ENCODE measurements at places on chromosomes 13 and 19.

DNA sequence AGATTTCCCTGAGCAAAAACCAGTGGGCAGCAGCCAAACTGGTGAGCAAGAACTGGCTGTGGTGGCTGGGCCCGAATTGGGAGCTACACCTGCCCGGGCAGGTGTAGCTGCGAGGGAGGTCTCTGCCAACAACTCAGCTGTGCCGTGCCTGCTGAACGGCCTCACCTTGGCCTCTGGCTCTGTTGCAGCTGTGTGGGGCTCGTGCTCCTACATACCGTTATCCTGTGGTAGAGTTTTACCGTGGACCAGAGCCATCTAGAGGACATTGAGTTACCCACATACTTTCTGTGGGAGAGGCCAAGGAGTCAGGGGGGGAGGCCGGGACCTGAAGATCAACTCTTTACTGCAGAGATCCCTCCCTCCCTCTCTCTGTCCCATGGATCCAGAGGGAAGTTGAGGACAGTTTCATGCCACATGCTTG, 113.2 kb downstream of the TM9SF2 start:
- DNase-seq, result no peak

GRCh38 chr13:38399535-38399934, 49.9 kb downstream of the UFM1 start:
- no peak for DNase-seq

DNA sequence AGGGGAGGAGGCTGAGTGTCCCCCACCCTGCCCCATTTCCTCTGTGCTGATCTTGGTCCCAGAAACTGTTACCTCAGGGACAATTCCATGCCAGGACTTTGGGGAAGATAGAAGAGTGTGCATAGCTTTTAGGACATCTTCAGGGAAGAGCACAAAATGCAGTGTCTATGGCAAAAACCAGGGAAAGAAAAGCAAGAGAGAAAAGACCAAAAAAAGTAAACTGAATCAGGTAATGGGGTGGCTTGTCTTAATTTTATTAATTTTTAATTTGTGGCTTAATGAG, 109.4 kb downstream of the NDFIP2 start:
- DNase-seq, result no peak

DNA sequence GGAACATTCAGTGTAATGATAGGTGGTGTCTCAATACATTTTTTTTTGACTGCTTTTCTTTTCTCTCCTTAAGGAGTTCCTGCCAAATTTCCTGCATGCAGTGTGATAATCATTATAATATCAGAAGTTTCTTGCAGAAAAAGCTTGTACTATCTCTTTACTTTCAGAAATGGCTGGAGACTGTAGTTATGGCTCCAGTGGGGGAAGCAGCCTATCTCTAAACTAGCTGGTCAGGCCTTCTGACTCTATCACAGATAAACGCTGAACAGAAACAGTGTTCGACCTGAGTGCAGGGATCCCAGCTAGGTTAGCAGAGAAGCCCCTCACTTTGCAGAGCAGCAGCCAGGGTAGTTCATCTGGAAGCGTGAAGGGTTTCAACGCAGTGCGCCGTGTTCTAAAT, 1.9 kb downstream of the CCNE1 start:
- no peak for DNase-seq

DNA sequence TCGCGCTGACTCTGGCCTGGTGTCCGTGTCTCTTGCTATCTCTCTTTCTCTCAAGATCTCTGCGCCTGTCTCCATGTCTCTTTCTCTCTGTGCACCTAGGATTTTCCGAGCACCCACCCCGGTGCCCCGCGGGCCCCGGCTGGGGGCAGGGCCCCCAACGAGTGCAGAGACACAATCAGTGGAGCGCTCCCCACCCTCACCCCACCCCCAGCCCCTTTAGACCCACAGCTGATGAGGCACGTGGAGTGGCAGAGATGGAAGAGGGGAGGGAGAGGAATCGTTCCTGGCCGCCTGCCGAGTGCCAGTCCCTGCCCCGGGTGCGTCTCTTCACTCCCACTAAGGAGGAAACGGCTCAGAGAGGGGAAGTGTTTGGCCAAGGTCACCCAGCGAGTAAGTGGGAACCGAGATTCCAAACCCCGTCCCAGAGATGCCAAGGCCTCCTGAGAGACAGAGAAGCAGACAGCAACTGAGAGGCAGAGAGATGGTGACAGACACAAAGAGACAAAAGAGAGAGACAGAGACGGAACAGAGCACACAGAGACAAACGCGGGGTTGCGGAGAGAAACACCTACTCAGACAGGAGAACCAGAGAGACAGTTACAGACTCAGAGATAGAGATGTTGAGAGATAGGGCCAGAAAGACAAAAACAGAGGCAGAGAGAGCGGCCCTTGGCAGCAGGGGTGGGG, 626 bp upstream of the BCL3 start:
- DNase-seq, result no peak

DNA sequence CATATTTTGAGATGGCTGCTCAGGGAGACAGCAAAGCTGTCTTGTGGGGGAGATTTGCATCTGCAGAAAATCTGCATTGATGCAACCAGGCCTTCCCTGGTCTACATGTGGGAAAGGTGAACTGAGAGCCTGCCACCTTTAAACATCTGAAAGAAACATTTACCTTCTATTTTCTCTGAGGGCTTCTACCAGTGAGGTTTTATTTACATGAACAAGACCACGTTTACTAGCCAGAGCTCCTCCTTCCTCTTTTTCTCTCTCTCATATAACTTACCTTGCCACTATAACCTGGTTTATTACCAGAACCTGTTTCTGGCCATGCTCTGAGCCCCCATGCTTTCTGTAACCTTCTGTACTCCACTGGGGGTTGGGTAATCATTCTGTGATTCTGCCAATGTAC, 14.4 kb upstream of the RUBCNL start:
- DNase-seq, result no peak

- DNase-seq, result no peak
These were observed 129.8 kb downstream of the KCTD12 start for GRCh38 chr13:76756451-76756850.

- DNase-seq, result no peak
These were observed 92.0 kb downstream of the KCNRG start for GRCh38 chr13:50107205-50107604.

- no peak for DNase-seq
These were observed 36.3 kb downstream of the COL4A2 start for GRCh38 chr13:110343241-110343865.

DNA sequence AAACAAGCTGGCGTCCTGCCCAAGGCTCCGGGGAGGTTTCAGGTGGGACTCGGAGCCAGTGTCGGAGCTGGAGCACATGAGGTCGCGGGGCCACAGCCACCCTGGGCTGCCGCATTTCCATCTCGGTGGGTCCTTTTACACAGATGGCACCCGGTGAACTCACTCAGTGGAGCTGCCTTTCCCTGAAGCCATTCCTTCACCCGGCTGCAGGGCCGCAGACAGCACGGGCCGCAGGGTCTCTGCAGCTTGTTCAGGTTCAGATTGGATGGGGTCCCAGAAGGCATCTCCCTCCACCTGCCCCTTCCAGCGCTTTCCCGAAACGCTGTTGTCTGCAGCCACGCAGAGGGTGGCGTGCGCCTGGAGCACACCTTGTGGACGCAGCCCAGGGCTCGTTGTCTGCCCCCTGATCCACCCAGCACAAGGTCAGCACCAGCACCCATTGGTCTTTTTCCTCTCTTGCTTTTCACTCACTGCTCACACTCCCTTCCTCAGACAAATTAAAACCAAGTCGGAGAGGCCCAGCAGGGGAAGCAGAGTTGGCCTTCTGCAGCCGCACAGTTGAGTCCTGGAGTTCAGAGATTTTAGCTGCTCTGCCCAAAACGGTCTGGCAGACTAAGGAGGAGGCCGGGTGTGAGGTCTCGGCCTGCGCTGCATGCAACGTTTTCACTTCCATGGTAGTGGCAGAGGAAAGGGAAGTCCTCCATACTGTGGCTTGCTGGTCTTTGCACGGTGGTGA, 18.1 kb downstream of the MCF2L start:
- no peak for DNase-seq

GRCh38 chr13:32284927-32285632, 30.1 kb downstream of the ZAR1L start:
- no peak for DNase-seq

GRCh38 chr19:28876609-28877123, 336.3 kb downstream of the UQCRFS1 start:
- DNase-seq, result no peak

- DNase-seq, result no peak
These were observed 575.8 kb upstream of the KLF12 start for GRCh38 chr13:74710006-74710405.

- peak; percentile 42 for DNase-seq
These were observed 10.4 kb upstream of the ZSWIM4 start for GRCh38 chr19:13784731-13785452.

GRCh38 chr19:51702103-51702824, 9.1 kb downstream of the SPACA6 start:
- peak; percentile 25 for DNase-seq

GRCh38 chr19:6861683-6862286, 25.6 kb upstream of the ADGRE1 start:
- no peak for DNase-seq

GRCh38 chr13:83876546-83876945, 5.7 kb downstream of the SLITRK1 start:
- DNase-seq, result no peak

DNA sequence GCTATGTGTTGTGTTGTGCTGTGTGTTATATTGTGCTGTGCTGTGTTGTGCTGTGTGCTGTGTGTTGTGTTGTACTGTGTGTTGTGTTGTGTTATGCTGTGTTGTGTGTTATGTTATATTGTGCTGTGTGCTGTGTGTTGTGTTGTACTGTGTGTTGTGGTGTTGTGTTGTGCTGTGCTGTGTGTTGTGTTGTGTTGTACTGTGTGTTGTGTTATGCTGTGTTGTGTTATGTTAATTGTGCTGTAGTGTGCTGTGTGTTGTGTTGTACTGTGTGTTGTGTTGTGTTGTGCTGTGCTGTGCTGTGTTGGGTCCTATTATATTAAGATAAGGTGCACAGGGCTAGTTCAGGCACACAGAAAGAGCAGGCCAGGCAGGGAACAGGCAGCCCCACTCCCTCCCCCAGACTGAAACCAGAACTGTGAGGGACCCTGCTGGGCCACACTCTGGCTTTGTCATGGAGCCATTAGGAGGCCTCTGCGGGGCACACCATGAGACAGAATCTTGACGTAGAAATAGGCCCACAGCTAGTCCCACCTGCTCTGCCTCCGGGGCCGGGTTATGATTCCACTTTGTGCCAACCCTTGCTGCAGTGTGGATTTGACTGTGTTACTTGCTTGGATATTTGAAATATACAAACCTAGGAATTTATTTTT, 12.1 kb downstream of the SOX1 start:
- DNase-seq, result no peak

GRCh38 chr19:1232652-1233072, 5.1 kb downstream of the CBARP start:
- no peak for DNase-seq

DNA sequence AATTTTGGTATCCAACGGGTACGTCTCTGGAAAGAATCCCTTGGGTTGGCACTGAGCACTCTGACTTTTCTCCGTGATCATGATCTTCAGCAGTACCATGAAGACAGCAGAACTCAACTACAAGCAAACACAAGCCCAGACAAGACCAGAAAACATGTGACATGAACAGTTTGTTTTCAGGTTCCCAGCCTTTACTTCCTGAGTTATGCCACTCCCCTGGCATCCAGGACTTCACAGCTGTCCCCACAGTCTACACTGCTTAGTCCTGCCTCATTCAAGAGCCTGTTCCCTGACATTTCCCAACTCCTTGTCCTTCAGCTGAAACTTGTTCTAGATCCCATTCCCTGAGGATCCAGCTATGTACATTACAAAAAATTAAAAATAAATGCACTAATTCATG, 4.9 kb upstream of the N4BP2L1 start:
- no peak for DNase-seq

- no peak for DNase-seq
These were observed 19.4 kb upstream of the MBNL2 start for GRCh38 chr13:97202761-97203160.

DNA sequence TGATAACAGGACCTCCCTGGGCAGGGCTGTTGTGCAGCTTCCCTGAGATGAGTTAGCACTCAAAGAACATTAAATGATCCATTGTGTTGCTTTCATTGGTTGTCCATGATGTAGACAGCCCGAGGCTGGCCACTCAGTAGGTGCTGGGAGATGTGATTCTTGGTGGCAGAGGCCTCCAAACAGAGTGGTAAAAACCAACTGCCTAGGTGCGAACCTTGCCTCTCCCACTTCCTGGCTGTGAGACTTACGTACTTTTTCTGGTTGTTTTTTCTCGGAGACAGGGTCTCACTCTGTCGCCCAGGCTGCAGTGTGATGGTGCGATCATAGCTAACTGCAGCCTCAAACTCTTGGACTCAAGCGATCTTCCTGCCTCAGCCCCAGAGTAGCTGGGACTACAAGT, 6.2 kb downstream of the SARS2 start:
- no peak for DNase-seq

- DNase-seq, result no peak
These were observed 144.7 kb upstream of the KLF12 start for GRCh38 chr13:74278901-74279300.

DNA sequence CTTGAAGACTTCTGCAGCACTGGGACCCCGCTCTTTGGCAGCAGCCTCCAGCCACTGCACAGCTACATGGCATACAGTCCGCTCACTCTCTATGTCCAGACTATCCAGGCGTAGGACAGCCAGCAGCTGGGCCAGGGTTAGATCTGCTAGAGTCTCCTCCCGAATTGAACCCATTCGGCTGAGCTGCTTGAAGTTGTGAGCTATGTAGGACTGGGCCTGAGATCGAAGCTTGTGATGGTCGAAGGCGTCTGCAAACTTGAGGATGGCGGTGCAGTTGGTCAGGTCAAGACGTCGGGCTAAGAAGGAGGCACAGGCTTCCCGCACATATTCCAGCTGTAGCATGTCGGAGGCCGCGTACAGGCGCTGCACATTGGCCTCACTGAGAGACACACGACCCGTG, 900 bp downstream of the KBTBD7 start:
- no peak for DNase-seq

- no peak for DNase-seq
These were observed 58.1 kb downstream of the MRPL57 start for GRCh38 chr13:21234526-21234925.

GRCh38 chr13:91889641-91890040, 491.2 kb downstream of the GPC5 start:
- no peak for DNase-seq

DNA sequence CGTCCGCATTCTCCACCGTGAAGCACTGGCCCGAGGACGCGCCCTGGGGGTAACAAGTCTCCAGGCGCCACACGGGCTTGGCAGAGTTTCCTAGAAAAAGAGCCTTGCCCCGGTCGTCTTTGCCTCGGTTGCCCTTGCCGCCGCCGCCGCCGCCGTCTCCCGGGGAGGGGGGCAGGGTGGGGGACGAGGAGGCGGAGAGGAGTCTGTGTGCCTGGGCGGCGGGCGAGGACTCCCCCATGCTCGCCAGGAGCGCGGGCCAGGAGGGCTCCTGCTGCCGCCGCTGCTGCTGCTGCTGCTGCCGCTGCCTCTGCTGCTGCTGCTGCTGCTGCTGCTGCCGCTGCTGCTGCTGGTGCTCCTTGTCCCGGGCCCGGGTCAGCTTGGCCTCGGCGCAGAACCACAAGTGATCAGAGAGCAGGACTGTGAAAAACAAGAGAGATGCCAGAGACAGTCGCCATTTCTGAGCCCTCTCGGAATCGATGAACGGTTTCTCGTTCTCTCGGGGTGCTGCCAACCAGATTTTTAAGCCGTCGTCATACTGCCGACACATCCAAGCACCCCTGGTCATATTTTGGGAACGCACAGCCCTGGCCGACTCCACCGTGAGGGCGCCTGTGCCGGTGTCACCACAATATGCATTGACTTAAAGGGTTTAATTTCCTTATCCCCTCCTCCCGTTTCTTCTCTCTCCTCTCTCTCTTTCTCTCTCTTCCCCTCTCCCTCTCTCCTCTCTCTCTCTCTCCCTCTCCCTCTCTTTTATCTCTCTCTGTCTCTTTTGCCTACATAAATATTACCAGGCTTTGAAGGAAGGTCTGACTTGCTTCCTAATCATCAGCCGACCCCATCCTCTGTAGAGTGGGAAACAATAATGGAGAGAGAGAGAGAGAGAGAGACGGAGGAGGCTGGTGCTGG, 349.1 kb downstream of the LIG4 start:
- no peak for DNase-seq

All from activated T-helper 1 cell treated with anti-CD3 and anti-CD28 coated beads, Interleukin-2, amount 50 U/mL, for 16 hours (primary cell).